HS-5 (cell line): ENCODE measurements at places on chromosomes 2 and 18.

GRCh38 chr2:43074052-43074451, 152.4 kb downstream of the ZFP36L2 start:
- DNase-seq = no peak

- DNase-seq = no peak
Observed at GRCh38 chr2:1548910-1549673, 135.8 kb downstream of the TPO start.

DNA sequence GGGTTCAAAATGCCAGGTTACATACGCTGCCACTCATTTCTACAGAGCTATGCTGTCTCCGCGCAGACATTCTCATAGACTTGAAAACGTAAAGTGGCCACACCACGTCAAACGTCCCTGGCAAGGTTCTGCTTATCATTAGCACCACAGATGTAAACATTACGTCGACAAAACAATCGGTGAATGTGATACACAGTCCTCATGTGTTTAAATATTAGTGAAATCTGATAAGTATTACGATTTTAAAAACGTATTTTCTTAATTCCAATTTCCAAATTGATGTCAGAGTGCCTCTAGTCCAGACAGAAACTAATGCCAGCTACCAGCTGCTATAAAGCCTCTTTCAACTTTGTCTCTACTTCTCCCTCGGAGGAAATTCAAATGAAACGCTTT, 1.2 kb downstream of the STK17B start:
- DNase-seq = peak; percentile 49

DNA sequence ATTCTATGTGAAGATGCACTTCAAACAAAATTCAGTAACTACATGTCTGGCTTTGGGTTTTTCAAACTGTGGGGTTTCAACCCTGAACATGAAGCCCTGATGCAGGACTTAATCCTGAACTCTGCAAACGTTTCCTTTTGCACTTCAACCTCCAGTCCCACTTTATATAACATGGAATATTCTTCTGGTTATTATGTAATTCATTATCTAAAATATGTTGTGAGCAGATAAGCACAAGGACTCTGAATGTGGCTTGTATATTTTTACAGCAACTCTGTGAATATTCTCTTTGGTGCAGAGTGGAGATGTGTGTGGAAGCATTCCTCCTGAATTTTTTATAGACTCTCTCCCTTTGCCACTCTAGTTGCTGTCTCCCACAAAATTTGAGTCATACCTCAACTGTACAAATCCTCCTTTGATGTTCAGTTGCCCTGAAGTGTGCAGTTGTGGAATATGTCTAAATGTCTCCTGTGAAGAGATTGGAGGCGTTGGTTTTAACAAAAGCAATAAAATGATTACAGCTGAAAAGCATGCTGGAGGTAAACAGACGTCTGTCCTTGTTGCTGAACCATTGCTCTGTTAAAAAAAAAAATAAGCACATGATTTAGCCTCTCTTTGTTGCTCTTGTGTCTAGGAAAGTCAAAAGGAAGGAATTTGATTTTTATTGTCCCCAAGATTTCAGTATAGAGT, 205.1 kb upstream of the NRP2 start:
- no peak for DNase-seq

DNA sequence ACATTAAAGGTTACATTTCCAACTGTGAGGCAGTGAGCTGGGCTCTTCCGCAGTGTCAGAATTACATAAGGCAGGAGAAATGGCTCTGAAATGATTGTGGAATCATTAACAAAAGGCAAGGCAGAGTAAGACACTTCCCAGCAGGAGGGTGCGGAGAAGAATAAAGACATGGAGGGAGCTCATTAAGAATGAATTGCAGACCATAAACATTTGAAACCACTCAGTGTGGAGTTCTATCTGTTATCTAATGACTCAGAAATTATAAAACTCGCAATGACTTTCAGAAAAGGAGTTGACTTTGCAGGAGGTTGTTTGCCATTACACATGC, 77.0 kb downstream of the SMIM21 start:
- no peak for DNase-seq

DNA sequence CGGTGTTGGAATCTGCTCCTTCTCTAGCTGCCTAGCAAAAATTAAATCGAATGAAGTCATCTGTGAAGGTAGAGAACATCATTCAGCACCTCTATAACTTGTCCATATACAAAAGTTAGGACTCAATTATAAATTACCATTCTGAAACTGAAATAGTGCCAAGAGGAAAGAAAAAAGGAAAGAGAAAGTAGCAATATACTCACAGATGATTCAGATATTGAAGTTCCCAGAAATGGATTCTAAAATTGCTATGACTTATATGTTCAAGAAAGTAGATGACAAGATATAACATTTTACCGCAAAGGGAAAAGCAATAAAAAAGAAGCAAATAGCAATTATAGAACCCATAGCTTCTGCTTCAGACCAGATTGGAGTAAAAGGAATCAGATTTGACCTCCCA, 333.6 kb upstream of the GYPC start:
- DNase-seq = no peak

DNA sequence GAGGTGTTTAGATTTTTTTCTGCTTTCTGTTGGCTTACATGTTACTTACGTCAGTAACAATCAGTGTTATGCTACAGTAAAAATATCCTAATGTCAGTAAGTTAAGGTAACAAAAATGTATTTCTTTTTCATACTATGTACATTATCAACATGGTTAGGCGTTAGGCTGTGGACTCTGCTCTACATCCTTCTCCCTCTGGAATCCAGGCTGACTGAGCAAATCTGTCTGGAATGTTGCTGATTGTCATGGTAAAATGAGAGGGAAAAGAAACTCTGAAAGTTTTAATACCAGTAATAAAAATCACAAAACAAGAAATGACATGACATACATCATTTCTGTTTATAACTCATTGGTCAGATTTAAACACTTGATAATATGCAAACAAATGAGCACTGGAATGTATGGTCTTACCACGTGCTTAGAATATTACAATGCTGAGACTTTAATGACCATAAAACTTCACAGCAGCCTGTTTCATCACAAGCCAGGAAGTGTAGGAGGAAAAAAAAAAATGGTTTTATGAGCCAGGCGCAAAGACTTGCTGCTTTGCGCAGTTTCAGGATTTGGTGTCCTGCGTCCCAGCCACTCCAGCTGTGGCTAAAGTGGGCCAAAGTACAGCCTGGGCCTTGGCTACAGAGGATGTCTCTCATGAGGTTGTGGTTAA, 252.4 kb downstream of the FSIP2 start:
- no peak for DNase-seq

DNA sequence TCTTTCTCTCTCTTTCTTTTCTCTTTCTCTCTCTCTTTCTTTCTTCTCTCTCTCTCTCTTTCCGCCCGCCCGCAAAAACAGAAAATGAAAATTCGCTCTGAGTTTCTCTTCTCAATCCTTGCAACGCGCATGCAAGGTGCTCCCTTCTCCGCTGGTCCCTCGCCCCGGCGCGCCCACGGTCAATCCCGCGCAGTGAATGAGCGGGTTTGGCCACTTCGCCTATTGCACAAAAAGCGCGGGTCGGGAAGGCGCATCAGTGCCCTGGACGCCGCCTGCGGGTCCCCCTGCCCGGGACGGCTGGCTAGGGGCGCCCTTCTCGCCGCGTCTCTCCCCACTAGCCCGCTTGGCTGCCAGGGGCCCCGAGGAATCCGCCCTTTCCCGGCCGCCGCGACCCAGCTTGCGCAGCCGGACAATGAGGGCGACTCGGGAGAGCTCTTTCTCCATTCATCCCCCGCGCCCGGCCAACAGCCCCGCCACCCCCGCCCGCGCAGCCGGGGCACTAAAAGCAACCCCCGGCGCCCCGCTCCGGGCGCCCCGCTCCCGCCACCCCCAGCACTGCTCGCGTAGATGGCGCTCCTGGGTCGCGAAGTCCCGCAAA, 706 bp downstream of the LAMA1 start:
- no peak for DNase-seq

GRCh38 chr2:230929381-230930148, 4.5 kb upstream of the GPR55 start:
- no peak for DNase-seq
